Activated B cell treated with CpG ODN at 0.5 μM for 24 hours (primary cell): ENCODE measurements at places on chromosomes 4 and X. TPM values are rescaled to one million over a fixed set of nuclear protein-coding genes. Genes with fewer than 3 reads are reported as not detected.

DNA sequence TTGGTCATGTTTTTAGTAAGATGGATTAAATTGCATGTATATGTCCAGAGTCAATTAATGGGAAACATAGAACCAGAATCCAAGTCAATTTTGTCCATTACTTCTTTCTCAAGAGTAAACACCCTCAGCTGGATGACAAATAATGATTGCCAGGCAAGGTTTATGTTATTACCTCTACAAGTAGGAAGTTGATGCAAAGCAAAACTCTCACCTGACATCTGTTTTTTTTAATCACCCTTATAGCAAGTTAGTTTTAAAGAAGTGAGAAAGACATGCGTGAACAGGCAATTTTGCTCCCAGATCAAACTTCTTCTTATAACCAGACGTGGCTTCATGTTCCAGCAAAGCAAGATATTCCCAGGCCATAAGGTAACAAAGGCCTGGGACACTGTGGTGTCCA, 348.5 kb upstream of the FTHL17 start:
- no peak overlapping the region for H3K27ac ChIP-seq
- no peak overlapping the region for H3K4me3 ChIP-seq
- H3K4me1 ChIP-seq = peaks cover 7% of the 10 kb centered on the region
- H3K36me3 ChIP-seq = no peaks in the 10 kb centered on the region

Gene ERCC6L
- 0.91 and 1.1 TPM in 2 replicates for total RNA-seq

DNA sequence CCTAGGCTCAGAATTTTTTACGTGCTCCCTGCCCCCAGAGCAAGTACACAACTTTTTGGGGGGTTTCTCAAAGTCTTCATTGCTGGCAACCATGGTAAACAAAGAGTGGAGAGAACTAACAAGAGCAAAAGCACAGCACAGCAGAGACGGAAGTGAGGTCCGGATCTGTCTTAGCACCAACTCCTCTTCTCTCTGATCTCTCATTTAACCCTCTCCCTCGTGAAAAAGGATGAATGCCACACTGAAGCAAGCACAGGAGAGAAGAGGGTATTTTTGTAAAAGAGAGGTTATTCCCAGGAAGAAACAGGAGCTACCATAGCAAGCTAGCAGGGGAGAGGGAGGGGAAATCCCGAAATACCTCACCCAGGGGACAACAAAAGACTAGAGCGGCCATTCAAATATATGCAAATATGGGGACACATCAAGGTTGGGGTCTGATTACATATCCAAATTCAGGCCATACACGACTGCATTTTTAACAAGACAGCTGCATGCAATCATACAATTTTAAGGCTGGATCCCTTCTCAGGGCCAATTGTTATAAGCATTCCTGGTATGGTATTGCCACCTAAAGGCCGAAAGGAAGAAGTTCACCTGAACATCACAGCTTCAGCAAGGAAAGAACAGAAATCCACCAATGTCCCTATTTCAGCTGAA, 46.6 kb downstream of the CD40LG start:
- H3K27me3 ChIP-seq = no peaks in the 10 kb centered on the region
- H3K4me1 ChIP-seq = peaks cover 45% of the 10 kb centered on the region
- H3K27ac ChIP-seq = peak overlapping the region; percentile 90
- DNase-seq = no peak
- H3K4me3 ChIP-seq = peak overlapping the region; percentile 53

DNA sequence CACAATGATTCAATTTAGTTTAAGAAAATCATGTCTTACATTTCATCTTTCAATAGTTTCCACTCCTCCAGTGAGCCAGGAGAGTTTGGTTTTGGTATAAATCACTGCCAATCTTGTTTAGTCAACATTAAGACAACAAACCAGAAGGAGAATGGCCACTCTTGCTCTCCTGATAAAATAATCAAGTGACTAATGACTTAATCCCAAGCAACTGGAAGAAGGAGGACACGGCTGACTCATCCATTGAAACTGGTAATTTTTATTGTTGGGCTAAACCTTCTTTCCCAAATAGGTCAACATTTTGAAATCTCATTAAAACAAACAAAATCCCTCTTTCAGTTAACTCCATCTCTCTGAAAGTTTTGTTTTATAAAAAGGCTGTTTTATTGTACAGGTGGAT, 230.2 kb downstream of the CLCN4 start:
- H3K27ac ChIP-seq = no peak overlapping the region

Gene C4orf51
- total RNA-seq = not detected in 2 replicates

GRCh38 chrX:77276742-77277141, 170.4 kb upstream of the FGF16 start:
- no peaks in the 10 kb centered on the region for H3K27me3 ChIP-seq
- H3K27ac ChIP-seq = no peak overlapping the region
- no peaks in the 10 kb centered on the region for H3K4me1 ChIP-seq
- no peaks in the 10 kb centered on the region for H3K36me3 ChIP-seq
- no peak overlapping the region for H3K4me3 ChIP-seq

DNA sequence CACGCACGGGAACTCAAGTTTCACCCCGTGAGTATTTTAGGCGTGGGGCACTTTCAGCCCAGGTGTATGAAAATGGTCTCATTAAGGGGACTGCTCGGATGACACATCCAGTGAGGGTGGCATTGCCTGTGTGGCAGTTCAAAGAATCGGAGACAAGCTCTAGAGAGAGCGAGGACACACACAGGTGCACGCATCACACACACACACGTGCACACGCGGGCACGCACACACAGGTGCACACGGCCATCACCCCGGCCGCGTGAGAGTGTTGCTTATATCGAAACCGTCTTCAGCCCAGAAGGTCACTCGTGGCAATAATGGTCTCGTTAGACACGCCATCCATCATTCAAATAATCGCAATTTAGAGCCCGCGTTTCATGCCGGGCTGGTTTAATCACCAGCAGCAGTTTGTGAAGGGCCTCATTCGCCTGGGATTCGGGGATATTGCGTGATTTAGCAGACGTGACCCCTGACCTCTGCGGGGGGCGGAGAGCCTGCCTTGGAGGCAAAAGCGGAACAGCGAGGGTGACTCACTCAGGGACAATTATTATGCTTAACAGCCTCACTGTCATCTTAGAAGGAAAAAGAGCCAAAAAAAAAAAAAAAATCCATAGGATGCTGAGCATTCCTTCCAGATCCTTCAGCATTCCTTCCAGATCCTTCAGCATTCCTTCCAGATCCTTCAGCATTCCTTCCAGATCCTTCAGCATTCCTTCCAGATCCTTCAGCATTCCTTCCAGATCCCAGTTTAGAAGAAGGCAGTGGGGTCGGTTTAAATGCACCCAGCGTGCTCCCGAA, 89.4 kb upstream of the PPP2R3B start:
- no peak for DNase-seq
- no peak overlapping the region for H3K27ac ChIP-seq
- H3K27me3 ChIP-seq = no peaks in the 10 kb centered on the region
- H3K36me3 ChIP-seq = no peaks in the 10 kb centered on the region

Gene MTCP1
- 19.5 and 21.2 TPM in 2 replicates for total RNA-seq

GRCh38 chrX:1170243-1170642, 42.2 kb downstream of the CRLF2 start:
- DNase-seq = no peak
- H3K27ac ChIP-seq = no peak overlapping the region
- H3K4me1 ChIP-seq = peaks cover 4% of the 10 kb centered on the region
- H3K4me3 ChIP-seq = no peak overlapping the region
- H3K36me3 ChIP-seq = no peaks in the 10 kb centered on the region

DNA sequence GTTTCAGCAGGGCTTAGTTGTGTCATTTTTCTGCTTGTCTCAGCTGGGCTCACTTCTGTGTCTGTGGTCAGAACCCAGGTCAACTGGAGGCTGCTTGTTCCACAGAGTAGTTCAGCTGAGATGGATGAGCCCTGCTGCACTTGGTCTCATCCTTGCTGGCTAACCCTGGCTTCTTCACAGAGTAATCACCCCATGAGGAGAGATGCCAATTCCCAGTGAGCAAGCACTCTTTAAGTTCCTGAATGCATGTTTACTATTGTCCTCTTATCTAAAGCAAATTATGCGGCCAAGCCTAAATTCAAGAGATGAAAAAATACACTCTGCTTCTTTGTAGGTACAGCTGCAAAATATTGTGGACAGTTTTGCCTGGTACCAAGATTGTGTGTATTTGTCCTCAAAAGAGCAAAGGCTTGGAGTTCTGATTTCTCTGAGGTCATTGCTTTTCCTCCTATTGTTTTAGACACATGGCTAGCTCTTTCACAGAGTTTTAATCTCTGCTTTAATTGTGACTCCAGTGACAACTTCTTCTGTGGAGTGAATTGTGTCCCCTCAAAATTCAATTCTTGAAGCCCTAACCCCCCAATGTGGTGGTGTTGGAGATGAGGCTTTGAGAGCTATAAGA, 236.6 kb upstream of the ANKRD50 start:
- H3K4me3 ChIP-seq = no peak overlapping the region
- H3K36me3 ChIP-seq = no peaks in the 10 kb centered on the region
- no peak for DNase-seq

Gene NAT8L
- 0.15 and 0.24 TPM in 2 replicates for total RNA-seq

Gene TKTL1
- total RNA-seq = not detected in 2 replicates

- DNase-seq = no peak
- H3K4me3 ChIP-seq = no peak overlapping the region
Observed at GRCh38 chr4:35520059-35520458, 724.3 kb downstream of the ARAP2 start.

DNA sequence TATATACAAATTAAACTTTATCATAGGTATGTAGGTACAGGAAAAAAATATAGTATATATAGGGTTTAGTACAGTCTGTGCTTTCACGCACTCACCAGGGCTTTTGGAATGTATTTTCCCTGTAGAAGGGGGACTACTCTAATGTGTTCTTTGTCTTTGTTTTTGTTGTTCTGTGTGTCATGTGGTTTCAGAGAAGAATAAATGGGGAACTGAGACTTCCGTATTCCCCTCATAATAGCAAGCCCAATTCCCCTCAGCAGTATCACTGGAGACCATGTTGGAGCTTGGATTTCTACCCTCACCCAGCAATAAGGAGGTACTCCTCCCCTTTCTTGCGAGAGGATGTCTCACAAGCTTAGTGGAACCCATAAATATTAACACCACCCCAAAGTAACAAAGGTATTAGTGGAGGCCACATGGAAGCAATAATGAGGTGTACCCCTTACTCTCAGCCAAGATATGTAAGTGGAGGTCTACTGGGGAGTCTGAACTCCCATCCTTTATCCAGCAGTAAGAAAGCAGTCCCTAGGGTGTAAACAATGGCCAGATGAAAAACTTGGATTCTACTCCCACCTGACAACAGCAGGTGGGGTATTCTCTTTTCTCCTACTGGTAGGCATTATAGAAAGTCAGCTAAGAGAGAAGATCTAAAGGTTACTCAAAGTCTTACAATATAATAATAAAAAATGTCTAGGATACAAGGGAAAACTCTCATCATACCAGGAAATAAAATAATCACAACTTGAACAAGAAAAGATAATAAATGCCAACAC, 805.4 kb upstream of the GALNTL6 start:
- no peaks in the 10 kb centered on the region for H3K36me3 ChIP-seq
- no peak overlapping the region for H3K27ac ChIP-seq

DNA sequence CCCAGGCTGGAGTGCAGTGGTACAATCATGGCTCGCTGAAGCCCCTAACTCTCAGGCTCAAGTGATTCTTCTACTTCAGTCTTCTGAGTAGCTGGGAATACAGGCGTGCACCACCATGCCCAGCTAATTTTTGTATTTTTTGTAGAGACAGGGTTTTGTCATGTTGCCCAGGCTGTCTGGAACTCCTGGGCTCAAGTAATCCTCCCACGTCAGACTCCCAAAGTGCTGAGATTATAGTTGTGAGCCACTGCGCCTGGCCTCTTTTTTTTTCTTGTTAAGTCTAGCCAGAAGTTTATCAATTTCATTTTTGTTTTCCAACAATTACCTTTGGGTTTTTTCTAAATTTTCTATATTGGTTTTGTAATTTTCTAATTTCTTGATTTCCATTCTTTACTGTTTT, 100.6 kb downstream of the GC start:
- H3K27ac ChIP-seq = no peak overlapping the region
- H3K36me3 ChIP-seq = no peaks in the 10 kb centered on the region
- no peaks in the 10 kb centered on the region for H3K4me1 ChIP-seq
- no peak overlapping the region for H3K4me3 ChIP-seq

Gene KIT
- total RNA-seq = not detected in 2 replicates

DNA sequence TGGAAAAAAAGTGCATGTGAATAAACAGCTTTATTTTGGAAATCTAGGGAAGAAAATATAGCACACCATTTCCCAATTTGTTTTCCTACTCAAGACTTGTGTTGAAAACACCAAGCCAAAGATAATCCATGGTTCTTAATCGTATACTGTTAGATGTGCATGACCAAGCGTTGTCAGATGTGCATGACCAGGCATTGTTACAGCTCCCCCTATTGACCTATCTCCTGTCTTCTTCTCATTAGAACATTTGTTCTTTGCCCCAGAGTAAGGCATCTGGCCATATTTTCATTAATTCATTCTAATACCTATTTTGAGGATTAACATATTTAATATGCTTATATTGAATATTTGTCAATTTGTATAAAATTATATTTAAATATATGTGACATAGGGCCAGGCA, 14.4 kb upstream of the VCX start:
- H3K27me3 ChIP-seq = no peaks in the 10 kb centered on the region
- H3K4me3 ChIP-seq = no peak overlapping the region

Gene C4orf50
- total RNA-seq = 0.02 TPM in 1 of 2 replicates, not detected in the other

DNA sequence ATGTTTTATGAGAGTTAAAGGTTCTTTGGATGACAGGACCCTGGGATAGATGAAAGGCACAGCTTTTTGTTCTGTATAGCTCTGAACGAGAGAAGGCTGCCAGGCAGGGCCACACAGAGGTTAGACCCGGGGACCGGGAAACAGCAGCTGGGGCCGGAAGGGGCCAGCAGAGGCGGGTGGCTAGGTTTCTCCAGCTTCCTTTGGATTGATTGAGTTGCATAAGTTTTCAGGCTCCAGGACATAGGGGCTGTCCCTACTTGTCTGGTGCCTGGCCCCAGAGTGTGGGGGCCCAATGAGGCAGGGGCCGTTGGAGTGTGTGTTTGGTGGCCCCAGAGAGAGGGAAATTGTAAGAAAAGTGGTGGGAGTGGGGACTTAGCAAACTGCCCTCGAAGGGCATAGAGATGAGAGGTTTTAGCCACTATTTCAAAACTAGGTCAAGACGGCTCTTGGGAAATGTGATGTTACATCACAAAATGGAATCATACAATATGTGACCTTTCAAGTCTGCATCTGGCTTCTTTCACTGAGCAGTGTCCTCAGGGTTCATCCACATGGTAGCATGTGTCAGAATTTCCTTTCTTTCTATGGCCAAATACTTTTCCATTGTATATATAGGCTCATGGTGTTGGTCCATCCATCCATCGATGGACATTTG, 3.7 kb downstream of the ZFP92 start:
- H3K27ac ChIP-seq = no peak overlapping the region
- H3K4me3 ChIP-seq = no peak overlapping the region
- no peaks in the 10 kb centered on the region for H3K27me3 ChIP-seq
- DNase-seq = no peak
- peaks cover 4% of the 10 kb centered on the region for H3K36me3 ChIP-seq
- peaks cover 10% of the 10 kb centered on the region for H3K4me1 ChIP-seq

Gene GASK1B
- not detected in 2 replicates for total RNA-seq

DNA sequence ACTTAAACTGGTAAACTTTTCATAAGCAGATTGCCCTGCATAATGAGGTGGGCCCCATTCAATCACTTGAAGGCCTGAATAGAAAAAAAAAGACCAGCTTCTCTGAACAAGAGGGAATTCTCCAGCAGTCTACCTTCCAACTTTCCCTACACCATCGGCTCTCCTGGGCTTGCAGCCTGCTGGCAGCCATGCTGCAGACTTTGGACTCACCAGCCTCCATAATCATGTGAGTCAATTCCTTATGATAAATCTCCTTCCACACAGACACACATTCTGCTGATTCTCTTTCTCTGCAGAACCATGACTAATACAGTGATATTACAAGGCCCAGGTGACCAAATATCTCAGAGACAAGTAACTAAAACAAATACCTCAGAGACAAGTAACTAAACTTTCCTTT, 113.8 kb upstream of the WDR17 start:
- peaks cover 10% of the 10 kb centered on the region for H3K4me1 ChIP-seq
- H3K4me3 ChIP-seq = no peak overlapping the region
- DNase-seq = no peak
- H3K36me3 ChIP-seq = no peaks in the 10 kb centered on the region
- no peak overlapping the region for H3K27ac ChIP-seq
